ENCODE measurements at places on chromosomes 5 and 9.
A peak's percentile ranks its signal among the peaks of the same experiment; 100 is the strongest.

- no peak for DNase-seq
These were observed 53.4 kb downstream of the CDK5RAP2 start for GRCh38 chr9:120526534-120526933.

DNA sequence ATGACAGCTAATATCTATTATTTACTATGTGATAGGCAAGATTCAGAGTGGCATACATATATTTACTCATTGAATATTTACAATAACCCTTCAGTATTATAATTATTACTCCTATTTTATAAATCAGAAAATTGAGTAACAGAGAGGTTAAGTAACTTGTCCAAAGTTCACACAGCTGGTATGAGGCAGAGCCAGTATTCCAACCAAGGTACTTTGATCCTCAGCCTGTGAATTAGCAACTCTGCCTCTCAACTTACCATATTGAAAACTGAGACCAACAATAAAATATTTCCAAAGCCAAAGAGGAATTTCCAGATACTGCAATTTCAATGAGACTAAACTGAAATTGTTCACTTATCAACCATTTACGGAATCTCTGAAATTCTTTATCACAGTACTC is 67.9 kb upstream of the TSLP start:
- DNase-seq = no peak

DNA sequence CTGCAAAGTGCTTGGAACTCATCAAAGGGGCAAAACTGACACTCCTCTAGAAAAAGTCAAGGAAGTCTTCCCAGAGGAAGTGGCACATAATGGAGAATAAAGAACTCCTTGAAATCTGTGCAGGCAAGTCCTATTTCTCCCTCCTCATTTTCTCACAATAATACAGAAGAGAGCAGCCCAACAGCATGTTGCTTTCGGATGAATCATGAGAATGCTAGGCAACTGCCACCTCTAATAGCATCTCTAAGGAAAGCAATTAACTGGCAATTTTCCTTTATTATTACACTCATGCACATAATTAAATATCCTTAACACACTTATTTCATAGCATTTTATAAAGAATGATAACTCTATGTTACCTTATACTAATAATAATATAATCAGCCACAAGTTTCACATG is 122.2 kb upstream of the PTGER4 start:
- DNase-seq = no peak

- no peak for DNase-seq
These were observed 58.5 kb downstream of the PDE6A start for GRCh38 chr5:149886060-149886459.

- DNase-seq = no peak
These were observed 70.8 kb upstream of the CDKN2B start for GRCh38 chr9:22079873-22080341.

DNA sequence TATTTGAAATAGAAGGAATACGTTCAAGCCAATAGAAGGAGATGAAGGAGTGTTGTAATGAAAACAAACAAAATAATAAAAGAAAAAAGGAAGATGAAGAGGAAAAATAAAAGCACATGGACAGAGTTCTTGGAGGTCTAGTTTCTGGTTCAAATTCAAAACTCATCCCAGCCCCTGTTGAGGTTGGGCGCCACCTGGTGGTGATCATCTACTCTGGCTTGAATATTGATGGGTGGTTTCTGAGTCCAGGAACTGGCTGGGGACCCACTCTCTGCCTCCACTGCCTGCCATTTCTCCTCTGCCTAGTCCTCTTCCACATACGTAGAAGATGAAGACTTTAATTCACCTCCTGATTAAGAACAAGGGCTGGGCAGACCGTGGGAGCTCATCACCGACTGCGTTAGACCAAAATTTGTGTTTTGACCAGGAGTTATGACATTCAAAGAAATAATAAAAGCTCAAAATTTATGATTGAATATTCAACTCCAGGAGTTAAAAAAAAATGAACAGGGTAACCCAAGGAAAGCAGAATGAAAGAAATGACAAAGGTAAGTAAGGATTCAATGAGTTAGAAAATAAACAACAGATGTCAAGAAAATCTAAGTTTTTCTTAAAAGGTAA is 99.0 kb upstream of the SLC1A3 start:
- DNase-seq = peak; percentile 57

DNA sequence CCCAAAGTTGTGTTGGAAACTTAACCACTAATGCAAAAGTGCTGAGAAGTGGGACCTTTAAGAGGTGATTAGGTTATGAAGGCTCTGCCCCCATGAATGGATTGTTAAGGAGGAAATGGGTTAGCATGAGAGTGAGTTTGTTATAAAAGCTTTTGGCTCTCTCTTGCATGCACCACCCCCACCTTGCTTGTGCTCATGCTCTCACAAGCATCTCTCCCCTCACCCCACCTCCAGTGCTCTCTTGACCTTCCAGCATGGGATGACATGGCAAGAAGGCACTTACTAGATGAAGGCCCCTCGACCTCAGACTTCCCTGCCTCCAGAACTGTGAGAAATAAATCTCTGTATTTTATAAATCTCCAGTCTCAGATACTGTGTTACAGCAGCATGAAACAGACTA is 52.8 kb downstream of the RICTOR start:
- DNase-seq = peak; percentile 19

DNA sequence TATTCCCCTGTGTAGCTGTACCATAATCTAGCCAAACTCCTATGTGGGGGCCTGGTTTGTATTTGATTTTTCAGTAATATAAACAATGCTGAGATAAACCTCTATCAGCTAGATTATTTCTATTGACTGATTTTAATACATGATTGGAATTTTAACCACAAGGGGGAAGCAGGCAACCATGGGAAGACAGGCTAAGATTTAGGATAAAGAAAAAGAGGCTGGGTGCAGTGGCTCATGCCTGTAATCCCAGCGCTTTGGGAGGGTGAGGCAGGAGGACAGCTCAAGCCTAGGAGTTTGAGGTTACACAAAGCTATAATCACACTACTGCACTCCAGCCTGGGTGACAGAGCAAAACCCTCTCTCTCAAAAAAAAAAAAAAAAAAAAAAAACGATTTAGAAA is 18.1 kb upstream of the GPX3 start:
- DNase-seq = peak; percentile 55
